ENCODE measurements at places on chromosomes 5 and 9.

DNA sequence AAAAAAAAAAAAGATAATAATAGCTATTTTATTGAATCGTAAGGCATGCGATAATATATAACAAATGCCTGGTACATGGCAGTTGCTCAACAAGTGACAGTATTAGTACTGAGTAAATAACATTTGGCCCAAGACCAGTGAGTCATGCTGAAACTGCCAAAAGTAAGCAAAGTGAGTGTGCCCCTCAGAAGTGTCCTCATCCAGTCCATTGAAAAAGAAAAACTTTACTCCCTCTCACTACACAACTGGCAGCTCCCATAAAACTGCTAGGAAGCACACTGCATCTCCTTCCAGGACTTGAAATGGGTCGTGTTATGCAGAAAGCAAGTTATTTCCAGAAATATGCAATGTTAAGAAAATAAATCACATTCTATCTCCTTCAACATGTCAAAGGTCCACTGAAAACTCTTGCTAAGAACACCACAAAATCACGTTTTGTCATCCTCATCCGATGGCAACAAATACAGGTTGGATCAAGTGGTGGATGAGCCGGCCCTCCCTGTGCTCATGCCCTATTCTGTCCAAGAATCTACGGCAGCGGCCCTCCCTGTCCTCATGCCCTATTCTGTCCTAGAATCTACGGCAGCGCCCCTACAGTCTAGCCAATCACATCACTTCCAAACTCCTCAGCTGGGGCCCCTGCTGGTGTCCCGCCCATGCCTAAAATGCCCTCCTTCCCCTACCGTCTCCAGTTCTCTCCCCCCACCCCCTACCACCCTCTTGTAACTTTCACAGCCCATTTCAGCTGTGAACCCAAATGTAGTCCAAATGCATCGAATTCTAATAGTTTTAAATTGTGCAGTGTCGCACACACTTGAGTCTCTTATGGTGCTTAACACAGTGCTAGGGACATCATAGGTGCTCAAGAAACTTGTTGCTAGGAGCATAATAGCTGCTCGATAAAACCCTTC lies 12.5 kb downstream of the PTCH1 start:
- no peak for DNase-seq

- DNase-seq, result no peak
These were observed 122.8 kb upstream of the STC2 start for GRCh38 chr5:173451031-173451430.

- DNase-seq, result no peak
These were observed 130.1 kb downstream of the GPBP1 start for GRCh38 chr5:57303985-57304384.

GRCh38 chr5:62206150-62206829 lies 99.7 kb upstream of the KIF2A start:
- no peak for DNase-seq

DNA sequence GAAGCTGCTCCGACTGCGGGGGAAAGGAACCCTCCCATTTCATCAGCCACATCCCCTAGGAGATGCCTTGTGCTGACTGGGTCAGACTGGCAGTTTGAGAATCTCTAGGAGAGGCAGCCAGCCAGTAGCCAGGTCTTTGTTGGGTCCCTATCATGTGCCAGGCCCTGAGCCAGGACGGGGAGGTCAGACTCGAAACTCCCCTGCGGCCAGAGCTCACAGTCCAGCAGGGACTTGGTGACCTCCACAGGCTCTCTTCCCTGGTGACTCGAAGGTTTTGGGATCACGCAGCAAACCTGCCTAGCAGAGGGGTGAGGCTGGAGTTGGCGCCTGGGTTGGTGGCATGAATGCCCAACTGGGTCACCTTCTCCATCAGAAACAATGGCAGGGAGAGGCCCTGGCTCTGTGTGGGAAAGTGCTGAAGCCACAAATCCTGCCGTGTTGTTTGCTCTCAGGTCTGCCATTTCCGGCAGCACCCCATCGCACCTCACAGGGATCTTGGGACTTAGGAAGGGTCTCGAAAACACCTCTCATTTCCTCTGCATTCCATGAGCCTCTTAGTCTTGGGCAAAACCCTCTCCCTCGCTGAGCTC lies 14.4 kb upstream of the ORM1 start:
- DNase-seq, result no peak

GRCh38 chr5:151680944-151681427 lies 5.7 kb downstream of the SPARC start:
- DNase-seq, result no peak

- no peak for DNase-seq
These were observed 45.0 kb upstream of the SH3PXD2B start for GRCh38 chr5:172499287-172499686.

DNA sequence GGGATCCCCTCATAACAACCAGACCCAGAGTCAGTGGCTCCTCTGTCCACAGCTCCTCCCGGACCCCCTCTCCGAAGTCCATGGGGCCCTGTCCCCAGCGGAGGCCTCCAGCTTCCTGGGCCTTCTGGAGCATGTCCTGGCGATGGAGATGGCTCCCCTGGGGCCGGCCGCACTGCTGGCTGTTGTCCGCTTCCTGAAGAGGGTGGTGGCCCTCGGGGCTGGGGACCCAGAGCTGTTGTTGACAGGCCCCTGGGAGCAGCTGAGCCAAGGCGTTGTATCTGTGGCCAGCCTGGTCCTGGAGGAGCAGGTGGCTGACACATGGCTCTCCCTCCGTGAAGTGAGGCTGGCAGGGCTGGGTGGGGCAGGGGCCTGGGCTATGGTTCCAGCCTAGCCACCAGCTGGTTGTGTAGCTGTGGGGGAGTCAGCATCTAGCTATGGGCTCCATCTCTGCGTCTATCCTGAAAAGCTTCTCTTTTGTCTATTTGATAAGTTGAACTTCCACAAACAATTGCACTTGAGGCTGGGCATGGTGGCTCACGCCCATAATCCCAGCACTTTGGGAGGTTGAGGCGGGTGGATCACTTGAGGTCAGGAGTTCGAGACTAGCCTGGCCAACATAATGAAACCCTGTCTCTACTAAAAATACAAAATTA lies 4.7 kb downstream of the ADGRD2 start:
- DNase-seq, result peak; percentile 44

GRCh38 chr9:13991395-13991794 lies 322.5 kb downstream of the NFIB start:
- no peak for DNase-seq

DNA sequence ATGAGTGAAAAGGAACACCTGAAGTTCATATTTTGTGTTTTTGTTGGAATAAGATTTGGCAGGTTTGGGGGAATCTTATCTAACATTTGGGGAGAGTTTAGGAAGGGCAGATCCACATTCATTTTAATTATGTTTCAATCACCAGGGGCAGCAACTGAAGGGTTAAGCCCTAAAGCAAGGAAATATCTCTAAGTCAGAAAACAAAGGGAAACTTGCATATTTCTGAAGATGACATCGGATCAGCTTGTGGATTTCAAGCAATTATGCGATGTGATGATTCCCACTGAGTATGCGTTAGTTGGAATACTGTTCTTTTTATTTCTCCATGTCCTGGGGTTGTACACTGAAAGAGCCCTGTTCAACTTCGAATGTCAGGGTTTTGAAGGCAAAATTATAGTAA lies 59.8 kb upstream of the NFIB start:
- peak; percentile 53 for DNase-seq

DNA sequence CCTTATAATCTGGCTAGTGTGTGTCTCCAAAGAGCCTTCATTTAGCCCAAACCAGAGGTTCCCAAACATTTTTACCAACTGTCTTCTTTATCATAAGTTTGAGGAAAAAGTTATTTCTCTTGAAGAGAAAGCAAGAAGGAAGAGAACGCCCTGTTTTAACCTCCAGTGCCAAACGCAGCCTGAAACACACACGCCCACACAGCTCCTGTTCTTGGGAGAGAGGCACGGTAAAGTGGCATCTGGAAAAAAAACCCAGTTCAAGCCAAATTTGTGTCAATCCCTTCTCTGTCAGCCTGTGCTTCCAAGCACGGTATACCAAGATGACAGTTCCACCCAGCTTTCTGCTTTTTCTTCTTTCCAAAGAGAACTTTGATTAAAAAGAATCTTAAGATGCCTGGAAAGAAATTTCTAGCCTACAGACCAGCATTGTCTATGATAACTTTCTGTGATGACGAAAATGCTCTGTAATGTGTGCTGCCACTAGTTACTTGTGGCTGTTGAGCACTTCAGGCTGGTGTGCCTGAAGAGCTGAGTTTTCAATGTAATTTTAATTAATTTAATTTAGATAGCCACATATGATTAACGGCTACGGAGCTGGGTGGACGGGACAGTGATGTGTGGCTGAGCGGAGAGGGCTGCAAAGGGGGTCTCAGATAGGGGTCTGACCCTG lies 62.3 kb downstream of the ACER2 start:
- peak; percentile 8 for DNase-seq

GRCh38 chr5:74507370-74508005 lies 133.0 kb downstream of the ENC1 start:
- peak; percentile 58 for DNase-seq

DNA sequence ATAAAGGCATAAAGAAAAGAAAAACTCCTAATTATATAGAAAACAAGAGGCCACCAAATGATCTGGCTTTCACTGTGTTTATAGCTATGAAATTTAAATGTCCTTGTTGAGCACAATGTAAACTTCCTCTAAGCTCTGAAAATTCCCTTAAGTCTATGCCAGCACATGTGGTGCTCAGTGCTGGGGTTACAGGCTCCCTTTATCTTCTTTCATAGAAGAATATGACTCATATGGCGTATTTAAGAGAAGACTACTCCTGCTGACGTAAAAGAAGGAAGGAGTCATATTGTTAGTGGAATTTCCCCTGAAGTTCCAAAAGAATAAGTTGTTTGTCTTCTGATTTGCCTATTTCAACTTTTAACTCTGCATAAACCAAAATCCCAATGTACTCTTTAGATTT lies 30.4 kb downstream of the RNF145 start:
- DNase-seq, result peak; percentile 20

DNA sequence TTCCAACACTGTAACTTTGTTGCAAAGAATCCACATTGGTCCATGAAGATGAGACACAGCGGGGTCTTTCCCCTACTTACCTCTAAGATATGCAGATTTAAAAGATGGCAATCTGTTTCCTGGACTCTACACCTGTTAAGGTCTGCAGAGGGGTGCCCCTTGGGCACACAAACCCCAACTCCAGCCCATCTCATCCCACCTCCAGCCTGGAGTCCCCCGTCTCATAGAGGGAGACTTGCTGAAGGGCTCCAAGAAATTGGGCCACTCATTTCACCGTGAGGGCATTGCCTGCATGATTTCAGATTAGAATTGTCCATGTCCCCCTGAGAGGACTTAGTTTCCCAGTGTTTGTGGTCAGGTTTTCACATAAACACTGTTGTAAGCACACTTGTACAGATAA lies 365.7 kb downstream of the IRX2 start:
- no peak for DNase-seq

DNA sequence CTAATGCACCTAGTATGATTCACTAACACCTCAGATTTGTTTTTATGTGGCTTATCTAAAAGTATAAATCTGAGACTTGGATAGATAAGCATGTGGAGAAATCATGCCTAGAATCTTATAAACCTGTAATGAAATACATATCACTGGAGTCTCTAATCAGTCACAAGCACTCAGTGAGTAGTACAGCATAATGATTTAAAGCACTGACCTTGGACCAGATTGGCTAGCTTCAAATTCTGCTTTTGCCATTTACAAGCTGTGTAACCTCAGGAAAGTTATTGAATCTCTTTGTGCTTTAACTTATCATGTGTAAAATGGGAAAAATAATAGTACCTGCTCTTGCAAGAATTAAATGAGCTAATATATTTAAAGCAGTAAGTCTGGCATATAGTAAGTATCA lies 61.2 kb upstream of the ALDH1A1 start:
- no peak for DNase-seq

GRCh38 chr5:125660231-125660895 lies 762.8 kb upstream of the GRAMD2B start:
- DNase-seq, result peak; percentile 14

DNA sequence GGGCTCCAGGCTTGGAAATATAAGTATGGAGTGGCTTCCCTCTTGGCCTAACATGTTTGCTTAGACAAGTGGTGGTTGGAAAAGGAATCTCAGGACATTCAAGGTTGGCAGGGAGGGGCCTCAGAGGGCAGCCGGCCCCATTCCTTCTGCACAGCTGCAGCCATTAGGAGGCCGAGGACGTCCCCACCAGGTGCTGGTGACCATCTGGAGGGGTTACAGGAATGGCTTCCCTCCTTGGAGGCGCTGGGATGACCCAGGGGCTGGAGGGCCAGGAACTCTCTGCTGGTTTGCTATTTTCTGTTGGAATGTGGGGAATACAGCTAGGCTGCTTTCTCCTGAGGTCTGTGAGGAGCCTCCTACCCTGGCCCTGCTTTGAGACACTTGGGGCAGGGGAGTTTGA lies 18.5 kb downstream of the STC2 start:
- no peak for DNase-seq

DNA sequence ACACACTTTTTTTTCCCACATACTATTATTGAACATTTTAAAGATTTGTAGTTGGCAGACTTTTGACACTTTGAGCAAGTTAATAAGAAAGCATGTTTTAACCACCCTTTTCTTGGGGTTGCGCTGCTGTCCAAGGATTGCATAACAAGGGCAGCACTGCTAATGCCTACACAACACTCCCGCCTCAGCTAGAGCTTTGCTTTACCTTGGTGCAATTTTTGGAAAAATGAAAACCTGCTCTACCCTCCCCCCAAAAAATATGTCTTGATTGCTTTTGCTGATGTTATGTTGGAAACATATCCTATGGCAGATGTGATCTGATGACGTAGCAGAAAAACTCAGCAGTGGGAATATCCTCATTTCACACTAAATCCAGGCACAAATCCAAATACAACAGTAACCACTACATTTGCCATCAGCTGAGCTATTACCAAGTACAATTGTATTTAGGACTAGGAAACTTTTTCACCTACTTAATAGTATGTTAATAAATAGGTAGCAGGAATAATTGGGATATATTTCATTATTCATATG lies 51.5 kb downstream of the UBE2R2 start:
- peak; percentile 51 for DNase-seq

- DNase-seq, result no peak
These were observed 546.5 kb downstream of the PDE4D start for GRCh38 chr5:59346982-59347381.

GRCh38 chr9:89038382-89039103 lies 47.3 kb downstream of the S1PR3 start:
- no peak for DNase-seq

DNA sequence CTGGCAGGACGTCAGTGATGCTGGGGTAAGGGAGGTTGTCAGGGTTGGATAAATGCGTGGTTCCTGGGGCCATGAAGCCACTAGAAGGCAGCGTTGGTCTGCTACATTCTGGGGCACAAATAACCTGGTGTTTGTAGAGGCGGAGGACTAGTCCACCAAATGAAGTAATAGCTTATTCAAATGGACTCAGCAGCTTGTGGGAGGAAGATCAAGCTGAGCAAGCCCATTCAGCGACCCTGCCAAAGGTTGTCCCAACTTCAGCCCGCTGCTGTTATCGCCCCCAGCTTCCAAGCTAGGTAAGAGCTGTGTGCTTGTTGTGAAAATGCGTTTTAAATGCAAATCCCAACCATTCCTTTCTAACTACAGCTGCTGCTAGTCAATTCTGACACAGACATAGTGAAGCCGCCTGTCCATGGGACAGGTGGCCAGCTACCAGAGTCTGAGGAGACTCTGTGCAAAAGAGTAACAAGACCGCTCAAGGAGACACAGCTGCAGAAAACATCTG lies 7.6 kb upstream of the FAM240B start:
- peak; percentile 34 for DNase-seq

Data from eye (tissue), 1 donor.